ENCODE measurements at places on chromosomes 13 and 19.
A peak's percentile ranks its signal among the peaks of the same experiment; 100 is the strongest.

- no peak for DNase-seq
Measured at GRCh38 chr13:53069800-53070199, 41.2 kb downstream of the OLFM4 start.

GRCh38 chr19:38142176-38143035 lies 81.6 kb downstream of the DPF1 start:
- DNase-seq: no peak

DNA sequence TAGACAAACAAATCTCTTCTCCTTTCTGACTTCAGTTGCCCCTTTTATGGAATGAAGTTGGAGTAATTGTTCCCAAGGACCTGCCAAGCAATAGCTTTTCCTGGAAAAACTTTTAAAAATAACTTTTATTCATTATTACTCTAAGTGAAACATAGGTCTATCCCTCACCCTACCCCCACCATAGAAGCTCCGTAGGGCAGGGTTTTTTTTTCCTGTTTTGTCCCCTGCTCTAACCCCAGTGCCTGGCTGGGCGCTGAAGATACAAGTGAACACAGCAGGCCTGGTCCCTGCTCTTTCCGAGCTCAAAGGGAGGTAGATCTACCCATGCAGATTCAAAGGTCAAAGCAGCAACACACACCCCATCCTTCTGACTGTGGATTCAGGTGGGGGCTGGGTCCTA lies 8.7 kb upstream of the GNG8 start:
- no peak for DNase-seq

DNA sequence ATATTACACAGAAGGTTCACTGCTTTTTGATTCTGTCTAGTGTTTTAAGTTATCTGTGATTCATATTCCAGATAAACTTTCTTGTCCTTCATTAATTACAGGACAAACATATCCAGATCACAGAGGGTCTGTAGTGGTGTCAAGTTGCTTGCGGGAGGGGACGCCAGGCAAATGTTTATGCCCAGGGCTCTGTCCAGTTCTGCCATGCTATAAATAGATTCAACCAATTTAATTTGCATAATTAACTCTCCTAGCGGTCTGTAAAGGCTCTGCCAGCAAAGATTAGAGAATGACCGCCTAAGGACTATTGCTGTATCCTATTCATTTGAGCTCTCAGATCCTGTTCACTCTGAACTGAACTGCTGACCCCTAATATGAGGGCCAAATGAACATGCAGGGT lies 59.7 kb upstream of the TRPC4 start:
- DNase-seq: no peak

- no peak for DNase-seq
Measured at GRCh38 chr13:36211567-36211966, 2.8 kb downstream of the SOHLH2 start.

- no peak for DNase-seq
Measured at GRCh38 chr13:106036870-106037269, 498.6 kb downstream of the EFNB2 start.

DNA sequence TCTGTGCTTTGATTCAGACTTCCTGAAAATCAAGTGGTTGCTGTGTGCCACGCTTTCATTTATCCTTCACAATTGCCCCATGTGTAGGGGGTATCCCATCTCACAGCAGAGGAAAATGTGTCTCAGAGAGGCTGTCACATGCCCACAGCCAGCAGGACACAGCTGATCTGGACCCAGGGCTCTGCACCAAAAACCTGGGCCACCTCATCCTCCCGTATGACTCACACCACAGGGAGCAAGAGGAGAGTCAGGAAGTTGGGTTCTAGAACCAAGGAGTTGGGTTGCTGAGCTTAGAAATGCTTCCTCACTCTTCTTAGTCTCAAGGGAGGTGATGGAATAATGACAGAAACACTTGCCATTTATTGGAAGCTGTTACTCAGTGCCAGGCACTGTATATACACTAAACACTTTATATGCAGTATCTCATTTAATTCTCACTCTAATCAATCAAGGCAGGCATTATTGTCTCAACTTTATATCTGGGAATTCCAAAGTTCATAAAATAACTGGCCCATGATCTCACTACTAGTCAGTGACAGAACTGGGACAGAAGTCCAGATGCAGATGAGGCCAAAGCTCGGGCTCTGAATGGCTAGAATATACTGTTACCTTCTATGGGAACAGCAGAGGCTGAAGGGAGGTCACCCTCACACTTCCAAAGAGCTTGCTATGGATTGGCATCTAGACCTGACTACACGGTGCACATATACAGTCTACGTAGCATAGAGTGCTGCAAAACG lies 47.7 kb upstream of the ATP12A start:
- no peak for DNase-seq

DNA sequence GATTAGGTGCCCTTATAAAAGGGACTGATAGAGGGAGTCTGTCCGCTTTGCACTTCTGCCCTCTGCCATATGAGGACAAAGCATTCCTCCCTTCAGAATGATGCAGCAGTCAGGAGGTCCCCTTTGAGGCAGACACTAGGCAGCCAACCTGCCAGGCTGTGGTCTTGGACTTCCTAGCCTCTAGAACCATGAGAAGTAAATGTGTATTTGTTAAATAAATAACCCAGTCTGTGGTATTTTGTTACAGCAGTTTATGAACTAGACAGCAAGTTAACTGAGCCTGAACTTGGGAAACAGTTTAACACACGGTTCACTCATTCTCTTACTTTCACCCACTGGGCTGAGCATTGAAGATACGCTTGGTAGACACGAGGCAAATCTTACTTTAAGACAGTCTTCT lies 313.2 kb downstream of the UQCRFS1 start:
- no peak for DNase-seq

- no peak for DNase-seq
Measured at GRCh38 chr19:28324275-28325060, 888.5 kb downstream of the UQCRFS1 start.

DNA sequence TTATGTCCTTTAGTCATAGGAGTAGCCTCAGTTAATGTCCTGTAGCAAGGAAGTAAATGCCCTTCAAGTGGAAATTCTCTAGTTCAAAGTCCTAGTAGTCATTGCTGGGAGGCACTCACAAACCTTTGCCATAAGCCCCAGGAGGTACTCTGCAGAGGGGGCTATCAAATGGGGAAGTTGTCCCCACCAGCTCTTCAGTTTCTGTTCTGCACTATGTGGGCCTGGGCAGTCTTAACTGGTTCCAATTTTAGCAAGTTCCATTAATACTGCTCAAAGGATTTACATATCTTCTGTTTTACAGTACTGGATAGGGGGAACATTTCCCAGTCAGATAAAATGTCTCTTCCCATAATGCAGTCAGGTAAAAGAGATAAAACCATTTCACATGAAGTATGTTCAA lies 101.3 kb downstream of the B3GLCT start:
- DNase-seq: no peak

DNA sequence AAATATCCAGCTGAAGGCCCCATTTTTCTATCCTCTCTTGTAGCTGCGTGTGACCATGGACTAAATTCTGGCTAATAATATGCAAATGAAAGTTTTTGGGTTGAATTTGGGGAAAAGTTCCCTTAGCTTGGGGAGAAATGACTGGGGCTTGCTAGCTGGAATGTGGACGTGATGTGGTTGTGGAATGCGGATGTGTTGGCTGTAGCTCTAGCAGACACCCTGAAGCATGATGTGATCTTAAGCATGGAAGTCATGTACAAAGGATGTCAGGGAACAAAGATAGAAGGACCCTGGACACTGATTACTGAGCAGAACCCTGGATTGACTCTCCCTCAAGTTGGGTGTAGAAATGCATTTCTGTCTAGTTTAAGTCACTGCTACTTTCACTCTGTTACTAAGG lies 25.4 kb upstream of the SCEL start:
- DNase-seq: no peak

GRCh38 chr13:99086267-99087097 lies 108.6 kb upstream of the DOCK9 start:
- peak; percentile 46 for DNase-seq

DNA sequence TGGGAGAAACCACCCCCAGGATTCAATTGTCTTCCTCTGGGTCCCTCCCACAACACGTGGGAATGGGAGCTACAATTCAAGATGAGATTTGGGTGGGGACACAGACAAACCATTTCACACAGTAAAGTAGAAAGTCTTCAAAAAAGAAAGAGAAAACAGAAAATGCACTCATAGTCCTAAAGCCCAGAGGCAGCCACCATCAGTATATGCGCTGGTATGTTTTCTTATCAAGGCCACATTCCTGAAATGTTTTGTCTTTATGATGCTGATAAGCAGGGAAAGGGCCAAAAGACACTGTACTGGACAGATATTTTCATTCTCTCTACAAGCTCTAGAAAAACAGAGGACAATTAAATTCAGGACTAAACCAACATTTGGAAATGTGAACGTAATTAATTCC lies 375.8 kb upstream of the TSHZ3 start:
- DNase-seq: no peak

GRCh38 chr13:22126433-22127021 lies 455.7 kb downstream of the FGF9 start:
- no peak for DNase-seq

DNA sequence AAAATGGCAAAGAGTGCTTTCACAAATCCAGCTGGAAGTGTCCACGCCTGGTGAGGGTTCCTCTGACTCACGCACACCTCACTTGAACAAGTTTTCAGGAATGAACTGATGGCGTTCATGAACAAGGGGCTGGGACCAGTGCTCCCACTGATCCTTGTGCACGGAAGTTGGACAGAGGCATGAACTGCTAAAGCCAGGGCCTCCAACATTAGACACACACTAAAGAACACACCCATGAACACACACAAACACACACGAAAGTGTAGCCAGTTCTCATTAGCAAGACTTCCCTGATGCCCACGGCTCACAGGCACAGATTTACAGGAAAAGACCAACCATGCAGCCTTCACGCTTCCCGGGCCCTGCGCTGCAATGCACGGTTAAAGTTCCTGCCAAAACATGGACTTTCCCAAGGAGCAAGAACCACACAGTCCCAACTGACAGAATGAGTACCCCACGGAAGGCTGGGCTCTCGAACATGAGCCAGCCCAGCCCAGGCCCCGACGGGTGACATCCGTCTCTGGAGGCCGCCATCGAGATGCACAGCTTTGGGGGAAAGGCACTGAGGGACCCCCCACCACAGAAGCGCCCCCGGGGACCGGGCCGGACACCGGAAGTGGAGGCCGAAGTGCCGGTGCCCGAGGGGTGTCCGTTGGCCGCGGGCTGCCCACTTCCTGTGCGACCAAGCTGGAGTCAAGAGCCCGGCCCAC lies 808 bp downstream of the DNMT1 start:
- DNase-seq: no peak

DNA sequence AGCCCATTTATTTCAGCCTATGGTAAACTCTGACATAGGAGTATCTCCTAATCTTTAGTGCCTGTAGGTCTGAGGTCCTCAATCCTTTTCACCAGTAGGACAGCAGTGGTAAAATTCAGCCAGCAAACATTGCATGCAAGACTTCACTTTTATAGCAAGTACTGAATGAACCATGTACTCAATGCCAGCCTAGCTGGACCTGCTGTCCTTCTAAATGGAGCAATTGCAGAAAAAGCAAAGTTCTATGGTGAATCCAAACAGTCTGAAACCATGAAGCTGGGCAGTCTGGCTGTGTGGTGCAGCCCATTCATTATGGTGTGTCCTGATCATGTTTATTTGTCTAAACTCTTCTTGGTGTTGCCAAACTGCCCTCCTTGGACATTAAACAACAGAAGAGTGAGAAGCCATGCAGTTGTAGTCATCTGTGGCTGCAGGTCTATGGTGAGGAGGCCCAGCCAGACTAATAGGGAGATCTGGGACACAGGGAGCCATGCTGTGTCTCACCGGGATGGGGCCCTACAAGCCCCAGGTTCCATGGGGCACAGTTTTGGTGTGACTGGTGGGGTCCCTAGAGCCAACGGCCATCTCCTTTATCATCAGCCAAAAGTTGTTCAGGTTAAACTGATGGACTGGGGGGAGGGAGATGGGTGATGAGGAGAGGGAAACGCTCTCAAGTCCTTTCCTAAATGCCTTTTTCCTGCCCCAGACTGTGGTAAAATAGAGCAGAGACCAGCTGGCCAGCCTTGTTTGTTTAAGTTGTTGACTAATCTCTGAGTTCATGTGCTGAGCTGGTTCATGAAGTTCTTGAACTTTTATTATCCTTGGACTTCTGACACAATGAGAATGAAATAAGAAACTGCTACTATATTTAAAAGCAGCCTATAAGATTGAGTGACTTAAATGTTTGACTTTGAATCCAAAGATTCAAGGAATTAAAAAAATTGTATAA lies 20.6 kb upstream of the TNFSF11 start:
- DNase-seq: no peak

GRCh38 chr13:51097353-51098043 lies 13.6 kb downstream of the C13orf42 start:
- DNase-seq: no peak

- no peak for DNase-seq
Measured at GRCh38 chr13:84946192-84946591, 853.0 kb downstream of the SLITRK6 start.

GRCh38 chr13:102117175-102117831 lies 284.5 kb downstream of the FGF14 start:
- DNase-seq: no peak

GRCh38 chr13:27374650-27375049 lies 49.8 kb upstream of the GTF3A start:
- no peak for DNase-seq

DNA sequence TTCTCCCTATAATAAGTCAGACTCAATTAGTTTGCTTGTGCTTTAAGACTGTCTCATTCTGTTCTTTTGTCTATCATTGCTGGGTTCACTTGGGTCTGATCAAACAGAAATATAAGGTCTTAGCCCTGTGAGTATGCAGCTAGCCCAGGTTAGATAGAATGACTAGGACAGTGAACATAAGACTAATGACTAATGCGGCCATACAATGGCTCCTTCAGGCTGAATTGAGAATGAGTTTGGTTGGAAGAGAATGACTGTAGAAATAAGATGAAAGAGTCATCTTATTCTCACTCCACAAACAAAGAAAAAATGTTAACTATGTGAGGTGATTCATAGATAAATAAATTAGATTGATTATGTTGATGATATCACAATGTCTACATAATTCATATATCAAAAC lies 50.1 kb upstream of the OBI1 start:
- no peak for DNase-seq

DNA sequence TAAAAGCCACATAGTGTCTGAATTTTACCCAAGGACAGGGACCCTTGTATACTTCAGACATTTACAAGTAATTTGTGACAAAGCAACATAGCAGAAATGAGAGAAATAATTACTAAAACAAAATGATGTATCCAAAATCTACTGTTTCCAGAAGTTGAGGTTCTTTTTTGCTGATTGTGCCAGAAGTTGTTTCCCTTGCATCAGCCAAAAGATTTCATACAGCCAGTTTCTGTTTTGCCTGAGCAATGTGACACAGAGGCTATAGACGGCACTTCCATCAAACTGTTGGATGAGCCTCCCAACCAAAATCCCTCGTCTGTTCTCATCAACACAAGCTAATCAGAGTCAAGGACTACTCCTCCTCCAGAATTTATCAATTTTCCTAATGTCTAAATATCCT lies 913.2 kb upstream of the GPC6 start:
- DNase-seq: no peak

GRCh38 chr19:16216744-16217670 lies 19.3 kb downstream of the AP1M1 start:
- DNase-seq: no peak

Measured in stimulated activated CD8-positive, alpha-beta memory T cell treated with anti-CD3 and anti-CD28 coated beads, Interleukin-4, amount 100 ng/mL, for 1 hour (primary cell).